NCI-H2171 (cell line): ENCODE measurements at places on chromosomes 2 and 18.
A peak's percentile ranks its signal among the peaks of the same experiment; 100 is the strongest.

- no peak for DNase-seq
Measured at GRCh38 chr2:230956827-230957755, 32.0 kb upstream of the GPR55 start.

DNA sequence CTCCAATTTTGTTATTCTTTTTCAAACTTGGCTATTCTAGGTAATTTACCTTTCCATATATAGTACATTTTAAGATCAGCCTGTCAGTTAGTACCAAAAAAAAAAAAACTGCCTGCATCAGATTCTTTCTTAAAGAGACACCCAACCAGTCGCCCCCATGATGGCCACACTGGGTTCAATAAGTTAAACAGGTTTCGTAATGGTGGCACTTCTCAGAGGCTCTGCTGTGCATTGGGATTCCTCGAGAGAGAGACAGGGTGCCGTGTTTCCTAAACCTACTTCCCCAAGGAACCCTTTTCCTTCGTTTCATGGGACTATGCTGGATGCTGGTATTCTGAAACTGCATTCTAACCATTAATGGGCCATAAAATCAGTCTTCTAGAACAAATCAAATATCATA is 37.4 kb downstream of the MYO7B start:
- no peak for DNase-seq

GRCh38 chr2:138034536-138034935 is 70.3 kb downstream of the HNMT start:
- DNase-seq: no peak

DNA sequence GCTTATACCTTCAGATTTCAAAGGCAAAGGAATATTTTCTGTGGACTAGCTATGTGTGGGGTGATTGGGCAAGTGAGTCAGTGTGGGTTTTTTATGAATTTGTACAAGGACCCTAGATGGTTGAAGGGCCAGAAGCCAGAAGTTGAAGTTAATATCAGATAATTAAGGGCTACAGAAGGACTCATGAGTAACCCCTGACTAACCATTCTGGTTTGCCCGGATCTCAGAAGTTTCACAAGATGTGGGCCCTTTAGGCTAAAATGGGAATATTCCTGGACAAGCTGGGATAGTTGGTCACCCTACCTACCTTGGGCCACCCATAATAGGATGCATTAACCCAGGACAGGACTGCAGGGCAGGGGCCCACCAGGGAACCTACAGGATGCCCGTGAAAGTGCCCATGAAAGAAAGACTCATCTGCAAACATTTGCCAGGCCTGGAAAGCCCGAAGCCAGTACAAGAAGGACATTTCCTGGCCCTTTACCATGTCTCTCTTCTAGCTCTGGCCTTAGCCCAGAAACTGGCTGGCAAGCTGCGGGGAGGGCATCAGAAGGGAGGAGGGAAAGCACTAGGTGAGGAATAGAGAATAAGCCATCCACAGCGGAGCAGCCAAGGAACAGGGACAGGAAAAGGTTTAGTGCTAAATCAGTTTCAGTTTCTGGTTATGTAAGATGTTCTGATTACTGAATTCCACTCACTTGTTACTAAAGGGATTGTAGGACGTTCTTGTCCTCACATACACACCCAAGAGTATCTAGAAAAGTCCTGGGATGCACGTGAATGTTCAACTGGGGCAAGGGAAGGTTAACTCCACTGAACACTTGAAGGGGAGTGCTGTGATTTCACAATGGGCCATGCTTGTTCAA is 33.6 kb downstream of the GCG start:
- DNase-seq: no peak

DNA sequence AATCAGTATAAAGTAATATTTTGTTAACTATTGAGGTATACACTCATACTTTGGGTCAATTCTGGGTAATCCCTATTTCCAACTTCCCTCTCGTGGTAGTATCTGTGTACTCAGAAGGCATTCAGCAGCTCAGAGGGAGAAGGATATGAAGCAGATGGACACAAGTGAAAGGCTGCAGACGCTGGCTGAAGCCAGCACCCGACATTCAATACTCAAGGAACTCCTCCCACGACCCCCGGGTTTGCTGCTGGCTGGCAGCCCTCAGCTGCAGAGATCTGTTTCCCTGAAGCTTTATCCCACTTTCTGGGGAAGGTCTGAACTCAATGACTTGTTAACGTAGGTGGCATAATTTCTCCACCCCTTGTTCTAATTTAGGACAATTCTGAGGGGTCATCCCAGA is 847.3 kb upstream of the SOX11 start:
- DNase-seq: no peak

- no peak for DNase-seq
Measured at GRCh38 chr2:165237056-165237455, 2.2 kb upstream of the SCN2A start.

DNA sequence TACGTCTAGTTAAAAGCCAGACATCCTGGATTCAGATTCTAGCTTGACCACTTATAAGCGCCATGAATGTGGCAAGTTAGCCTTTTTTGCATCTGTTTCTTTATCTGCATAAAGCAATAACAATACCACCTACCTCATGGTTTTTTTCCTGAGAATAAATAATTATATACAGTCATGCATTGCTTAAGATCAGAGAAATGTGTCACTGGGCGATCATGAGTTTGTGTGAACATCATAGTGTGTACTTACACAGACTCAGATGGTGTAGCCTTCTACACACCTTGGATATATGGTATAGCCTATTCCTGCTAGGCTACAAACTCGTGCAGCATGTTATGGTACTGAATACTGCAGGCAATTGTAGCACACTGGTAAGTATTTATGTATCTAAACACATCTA is 84.7 kb upstream of the PELI1 start:
- DNase-seq: no peak

- no peak for DNase-seq
Measured at GRCh38 chr2:144470334-144470733, 49.6 kb downstream of the ZEB2 start.

- DNase-seq: no peak
Measured at GRCh38 chr18:79484661-79485621, 89.2 kb downstream of the NFATC1 start.

DNA sequence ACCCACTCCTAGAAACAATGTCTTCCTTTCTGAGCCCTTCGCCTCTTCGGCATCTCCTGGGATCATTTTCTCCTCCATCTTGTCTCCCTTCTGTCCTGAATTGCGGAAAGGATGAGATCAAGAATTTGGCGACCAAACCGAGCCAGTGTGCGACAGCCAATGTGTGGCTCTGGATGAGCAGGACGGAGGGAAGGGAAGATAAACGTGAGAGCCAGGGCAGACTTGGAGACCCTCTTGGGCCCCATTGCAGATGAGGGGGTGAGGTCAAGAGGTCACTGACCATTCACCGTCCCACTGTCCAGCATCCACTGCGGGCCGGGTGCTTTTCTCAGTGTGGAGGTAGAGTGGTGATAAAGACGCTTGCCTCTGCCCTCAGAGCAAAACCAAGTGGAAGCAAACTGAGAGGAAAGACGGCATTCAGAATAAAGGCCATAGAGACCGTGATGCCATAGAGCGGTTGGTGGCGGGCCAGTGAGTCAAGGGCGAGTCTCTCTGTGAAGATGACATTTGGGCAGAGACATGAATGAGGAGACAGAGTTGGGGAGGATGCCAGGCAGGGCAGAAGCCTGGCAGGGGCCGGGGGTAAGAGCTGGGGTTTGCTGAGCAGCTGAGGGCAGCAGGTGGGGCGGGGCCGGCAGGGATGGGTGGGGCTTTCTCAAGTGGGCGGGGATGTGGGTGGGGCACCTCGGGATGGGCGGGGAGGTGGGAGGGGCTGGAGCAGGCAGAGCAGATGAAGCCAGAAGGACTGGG is 55.6 kb downstream of the ACAA2 start:
- DNase-seq: no peak

GRCh38 chr18:48545757-48546321 is 7.0 kb downstream of the CTIF start:
- DNase-seq: peak; percentile 49
